ENCODE measurements at places on chromosomes 2 and 18. TPM values are rescaled to one million over a fixed set of nuclear protein-coding genes. Genes with fewer than 3 reads are reported as not detected.

- no peak for DNase-seq
- H3K27ac ChIP-seq, result no peak overlapping the region
- no peaks in the 10 kb centered on the region for H3K36me3 ChIP-seq
- no peak overlapping the region for H3K4me3 ChIP-seq
- peaks cover 2% of the 10 kb centered on the region for H3K4me1 ChIP-seq
These were observed 64.2 kb downstream of the RPL37A start for GRCh38 chr2:216562696-216563435.

DNA sequence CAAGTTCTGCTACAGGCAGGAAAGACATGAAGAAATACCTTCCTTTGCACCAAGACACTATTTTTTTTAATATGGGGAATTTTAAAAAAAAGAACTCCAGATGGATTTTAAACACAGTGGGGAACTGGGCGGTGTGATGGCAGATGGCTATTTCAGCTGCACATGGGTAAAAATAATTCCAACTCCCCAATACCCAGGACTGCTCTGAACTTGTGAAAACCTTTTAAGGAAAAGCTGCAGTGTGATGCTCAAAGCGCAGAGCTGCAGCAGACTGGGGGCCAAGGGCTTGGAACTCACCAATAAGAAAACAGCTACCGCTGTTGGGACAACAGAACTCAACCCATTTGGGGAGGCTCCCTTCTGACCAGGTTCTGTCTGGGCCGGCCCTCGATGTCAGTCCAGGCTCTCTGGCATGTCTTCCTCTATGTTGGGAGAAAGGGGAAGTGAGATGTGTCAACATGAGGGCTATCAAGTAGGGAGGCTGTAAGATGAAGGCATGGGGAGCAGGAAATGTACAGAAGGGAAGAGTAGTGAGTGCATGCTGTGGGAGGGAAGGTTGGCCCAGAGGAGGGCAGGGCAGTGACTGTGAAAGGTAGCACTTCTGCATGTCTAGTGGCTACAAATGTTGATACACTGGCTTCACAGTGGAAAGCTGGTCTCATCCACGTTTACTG is 64.0 kb upstream of the SLC14A2 start:
- H3K4me3 ChIP-seq, result no peak overlapping the region
- no peaks in the 10 kb centered on the region for H3K27me3 ChIP-seq
- H3K36me3 ChIP-seq, result no peaks in the 10 kb centered on the region
- no peaks in the 10 kb centered on the region for H3K4me1 ChIP-seq
- no peak for DNase-seq

GRCh38 chr2:56130463-56131070 is 53.2 kb upstream of the CCDC85A start:
- no peak overlapping the region for H3K4me3 ChIP-seq
- no peak overlapping the region for H3K27ac ChIP-seq
- no peaks in the 10 kb centered on the region for H3K4me1 ChIP-seq
- H3K36me3 ChIP-seq, result no peaks in the 10 kb centered on the region
- DNase-seq, result no peak

DNA sequence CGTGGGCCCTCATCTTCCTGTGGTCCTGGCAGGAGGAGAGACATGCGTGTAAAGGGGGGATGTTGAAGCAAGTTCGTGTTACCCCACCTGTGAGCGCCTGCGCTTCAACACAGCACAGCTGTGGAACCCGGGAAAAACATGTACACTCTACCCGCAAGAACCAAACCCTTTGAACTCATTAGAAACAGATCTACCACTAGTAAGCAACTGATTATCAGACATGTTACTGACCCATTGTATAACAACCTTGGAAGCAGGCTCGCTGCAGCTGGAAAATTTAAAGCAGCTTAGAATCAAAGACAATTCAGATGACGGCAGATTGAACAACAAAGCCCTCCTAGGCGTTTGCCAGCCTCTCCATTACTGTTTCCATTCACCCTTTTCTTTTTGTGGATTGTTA is 771.7 kb upstream of the SALL3 start:
- H3K27ac ChIP-seq, result no peak overlapping the region
- no peak for DNase-seq
- no peaks in the 10 kb centered on the region for H3K27me3 ChIP-seq

The ZNF892 gene
- 8.2 TPM for total RNA-seq

The MYO5B gene
- total RNA-seq, result 1.1 TPM

GRCh38 chr2:42775810-42776209 is 11.9 kb upstream of the OXER1 start:
- no peak overlapping the region for H3K27ac ChIP-seq
- H3K36me3 ChIP-seq, result no peaks in the 10 kb centered on the region
- no peaks in the 10 kb centered on the region for H3K4me1 ChIP-seq
- no peak overlapping the region for H3K4me3 ChIP-seq
- no peaks in the 10 kb centered on the region for H3K27me3 ChIP-seq

GRCh38 chr2:53865962-53866361 is 6.2 kb upstream of the GPR75 start:
- DNase-seq, result no peak
- no peaks in the 10 kb centered on the region for H3K36me3 ChIP-seq
- H3K27me3 ChIP-seq, result no peaks in the 10 kb centered on the region
- H3K27ac ChIP-seq, result no peak overlapping the region

GRCh38 chr2:176174824-176175708 is 13.4 kb upstream of the HOXD1 start:
- H3K4me1 ChIP-seq, result peaks cover 3% of the 10 kb centered on the region
- H3K27me3 ChIP-seq, result no peaks in the 10 kb centered on the region
- peak overlapping the region; percentile 82 for H3K27ac ChIP-seq
- peak; percentile 77 for DNase-seq

DNA sequence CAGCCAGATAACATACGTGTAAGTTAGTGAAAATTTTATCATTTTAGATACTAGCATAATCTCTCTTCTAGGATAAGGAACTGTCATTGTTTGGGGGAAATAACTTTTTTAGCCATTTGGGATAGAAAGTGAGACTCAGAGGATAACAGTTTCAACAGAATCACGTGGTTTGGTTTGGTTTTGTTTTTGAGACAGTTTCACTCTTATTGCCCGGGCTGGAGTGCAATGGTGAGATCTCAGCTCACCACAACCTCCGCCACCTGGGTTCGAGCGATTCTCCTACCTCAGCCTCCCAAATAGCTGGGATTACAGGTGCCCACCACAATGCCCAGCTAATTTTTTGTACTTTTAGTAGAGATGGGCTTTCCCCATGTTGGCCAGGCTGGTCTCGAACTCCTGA is 323.2 kb upstream of the MEIS1 start:
- no peaks in the 10 kb centered on the region for H3K4me1 ChIP-seq
- H3K36me3 ChIP-seq, result no peaks in the 10 kb centered on the region
- H3K4me3 ChIP-seq, result no peak overlapping the region

The ZC3H6 gene
- total RNA-seq, result 19.2 TPM

DNA sequence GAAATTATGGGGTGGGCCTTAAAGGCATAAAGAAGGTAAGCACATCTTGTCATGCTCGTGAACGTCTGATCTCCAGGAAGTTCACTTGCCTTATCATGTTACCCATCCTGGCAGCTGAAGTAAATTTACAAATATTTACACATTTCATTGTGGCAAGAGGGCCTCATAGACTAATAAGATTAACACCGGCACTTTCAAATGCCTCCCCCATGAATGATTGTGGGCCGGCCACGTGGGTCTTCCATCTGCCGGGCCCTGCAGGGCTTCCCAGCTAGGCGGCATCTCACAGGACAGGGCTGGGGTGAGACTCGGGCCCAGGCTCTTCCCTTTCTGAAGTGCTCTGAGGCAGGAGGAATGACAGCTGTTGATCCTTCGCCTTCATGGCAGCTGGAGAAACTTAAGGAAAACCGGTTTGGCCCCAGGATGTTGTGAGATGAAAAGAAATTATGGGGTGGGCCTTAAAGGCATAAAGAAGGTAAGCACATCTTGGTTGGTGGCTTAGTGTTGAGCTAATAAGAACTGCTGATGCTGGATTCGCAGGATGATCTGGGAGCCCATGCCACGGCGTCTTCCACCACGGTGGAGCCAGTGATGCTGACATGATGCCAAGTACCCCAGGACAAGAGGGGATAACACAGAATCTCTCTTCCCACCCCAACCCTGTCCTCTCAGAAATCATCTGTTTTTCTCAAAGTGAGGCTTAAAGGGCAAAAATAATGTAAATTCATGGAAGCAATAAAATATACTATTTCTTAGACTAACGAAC is 176.3 kb downstream of the SEPTIN10 start:
- no peaks in the 10 kb centered on the region for H3K4me1 ChIP-seq
- no peaks in the 10 kb centered on the region for H3K27me3 ChIP-seq
- no peak overlapping the region for H3K27ac ChIP-seq
- no peaks in the 10 kb centered on the region for H3K36me3 ChIP-seq
- no peak overlapping the region for H3K4me3 ChIP-seq

DNA sequence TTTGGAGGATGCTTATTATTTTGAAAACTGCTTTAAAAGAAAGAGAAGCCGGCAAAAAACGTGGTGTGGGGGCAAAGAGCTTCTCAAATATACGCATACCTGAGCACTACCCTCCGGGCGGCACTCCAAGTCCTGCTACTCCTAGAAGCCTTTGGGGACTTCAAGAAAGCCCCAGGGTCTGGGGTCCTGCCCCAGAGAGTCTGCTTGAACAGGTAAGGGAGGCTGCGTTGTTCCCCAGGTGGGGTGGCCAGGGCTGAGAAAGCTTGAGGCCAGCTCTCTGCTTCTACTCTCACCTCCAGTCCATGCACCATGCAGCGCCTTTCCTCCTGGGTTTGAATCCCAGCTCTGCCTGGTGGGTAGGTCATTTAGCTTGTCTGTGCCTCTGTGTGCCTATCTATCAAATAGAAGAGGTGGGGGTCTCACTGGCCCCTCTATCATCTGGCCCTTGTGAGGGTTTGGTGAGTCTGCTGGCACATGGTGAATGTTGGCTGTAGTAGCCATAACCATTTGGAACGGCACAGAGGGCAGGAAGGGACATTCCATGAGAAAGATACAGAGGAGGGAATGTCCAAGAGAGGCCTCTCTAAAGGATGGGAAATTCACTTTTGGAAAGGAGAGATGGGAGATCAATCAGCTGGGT is 19.5 kb downstream of the MALL start:
- H3K4me3 ChIP-seq, result no peak overlapping the region
- H3K27me3 ChIP-seq, result no peaks in the 10 kb centered on the region
- no peak for DNase-seq
- H3K36me3 ChIP-seq, result no peaks in the 10 kb centered on the region

The REG3G gene
- 1.5 TPM for total RNA-seq

DNA sequence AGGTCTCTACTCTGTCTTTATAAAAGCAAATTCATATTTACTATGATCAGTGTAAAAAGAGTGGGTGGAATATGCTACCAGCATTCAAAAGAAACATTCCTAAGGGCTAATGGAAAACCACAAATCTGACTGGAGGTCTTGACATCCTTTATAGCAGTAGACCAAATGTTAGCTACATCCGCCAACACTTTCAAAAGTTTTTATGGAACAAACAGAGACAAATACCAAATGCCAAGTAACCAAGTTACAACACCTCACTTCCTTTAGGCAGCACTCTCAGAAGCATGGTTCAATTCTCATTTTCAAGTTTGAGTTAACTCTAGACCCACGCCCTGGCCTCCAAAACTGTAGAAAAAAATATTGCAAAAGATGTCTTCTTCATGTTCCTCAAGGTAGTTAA is 78.3 kb upstream of the SETBP1 start:
- H3K27me3 ChIP-seq, result no peaks in the 10 kb centered on the region
- H3K4me3 ChIP-seq, result no peak overlapping the region
- no peak for DNase-seq
- H3K4me1 ChIP-seq, result no peaks in the 10 kb centered on the region

GRCh38 chr18:78776151-78776550 is 203.5 kb upstream of the SALL3 start:
- DNase-seq, result no peak
- H3K4me3 ChIP-seq, result no peak overlapping the region
- H3K27ac ChIP-seq, result no peak overlapping the region
- H3K36me3 ChIP-seq, result no peaks in the 10 kb centered on the region
- H3K27me3 ChIP-seq, result no peaks in the 10 kb centered on the region
- H3K4me1 ChIP-seq, result no peaks in the 10 kb centered on the region

DNA sequence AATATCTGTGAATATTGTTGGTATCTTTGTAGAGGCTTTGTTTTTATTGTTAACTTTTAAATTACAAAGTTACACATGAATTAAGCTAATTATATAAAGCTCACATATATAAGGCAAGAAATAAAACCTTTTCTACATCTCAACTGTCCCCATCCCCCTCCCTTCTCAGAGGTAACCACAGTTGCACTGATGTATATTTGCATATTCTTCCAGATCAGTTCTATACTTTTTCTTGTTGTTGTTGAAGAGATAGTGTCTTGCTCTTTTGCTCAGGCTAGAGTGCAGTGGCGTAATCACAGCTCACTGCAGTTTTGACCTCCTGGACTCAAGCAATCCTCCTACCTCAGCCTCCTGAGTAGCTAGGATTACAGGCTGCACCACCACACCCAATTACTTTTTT is 36.0 kb upstream of the CDC42EP3 start:
- no peaks in the 10 kb centered on the region for H3K27me3 ChIP-seq
- H3K36me3 ChIP-seq, result no peaks in the 10 kb centered on the region
- H3K4me3 ChIP-seq, result no peak overlapping the region
- H3K4me1 ChIP-seq, result no peaks in the 10 kb centered on the region
- H3K27ac ChIP-seq, result no peak overlapping the region

GRCh38 chr2:120134263-120134662 is 88.9 kb downstream of the TMEM185B start:
- no peaks in the 10 kb centered on the region for H3K36me3 ChIP-seq
- H3K4me3 ChIP-seq, result no peak overlapping the region
- H3K27me3 ChIP-seq, result no peaks in the 10 kb centered on the region
- H3K27ac ChIP-seq, result no peak overlapping the region
- H3K4me1 ChIP-seq, result no peaks in the 10 kb centered on the region
- DNase-seq, result no peak

The SFT2D3 gene
- total RNA-seq, result 6.9 TPM

- H3K27me3 ChIP-seq, result no peaks in the 10 kb centered on the region
- H3K27ac ChIP-seq, result no peak overlapping the region
These were observed 26.4 kb downstream of the MARCHF7 start for GRCh38 chr2:159738509-159739390.

DNA sequence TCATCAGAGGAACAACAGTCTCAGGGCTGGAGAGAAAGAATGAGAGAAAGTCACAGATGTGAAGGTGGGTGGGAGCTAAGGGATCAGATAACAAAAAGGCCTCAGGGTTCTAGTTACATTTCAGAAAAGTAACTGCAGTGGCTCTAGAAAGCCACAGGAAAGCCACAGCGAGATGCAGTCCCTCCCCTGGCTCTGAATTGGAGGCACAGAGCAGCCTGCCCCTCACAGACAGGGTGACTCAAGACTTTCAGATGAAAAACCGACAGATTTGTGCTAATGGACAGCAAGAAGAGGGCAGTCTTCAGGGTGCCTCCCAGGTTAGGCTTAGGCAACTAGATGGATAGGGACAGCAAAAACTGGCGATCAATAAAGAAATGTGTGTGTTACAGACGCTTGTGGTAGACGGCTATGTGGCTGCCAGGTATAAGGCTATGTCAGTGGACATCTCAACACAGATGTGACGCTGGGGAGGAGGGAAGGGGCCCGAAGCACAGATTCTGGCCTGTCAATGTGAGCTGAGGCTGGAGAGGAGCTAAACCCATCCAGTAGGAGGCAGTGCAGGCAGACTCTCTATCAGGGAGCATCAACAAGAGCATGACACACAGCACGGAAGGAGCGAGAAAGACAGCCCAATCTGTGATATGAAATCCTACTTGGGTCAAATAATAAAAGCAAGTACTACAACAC is 26.2 kb downstream of the UNC50 start:
- H3K36me3 ChIP-seq, result no peaks in the 10 kb centered on the region
- no peaks in the 10 kb centered on the region for H3K4me1 ChIP-seq
- H3K27me3 ChIP-seq, result no peaks in the 10 kb centered on the region

GRCh38 chr2:20512061-20512605 is 65.3 kb downstream of the RHOB start:
- no peak for DNase-seq
- no peaks in the 10 kb centered on the region for H3K36me3 ChIP-seq
- peaks cover 4% of the 10 kb centered on the region for H3K4me1 ChIP-seq
- H3K27me3 ChIP-seq, result no peaks in the 10 kb centered on the region
- H3K27ac ChIP-seq, result no peak overlapping the region

All from ovary (tissue), 10 donors.